ENCODE measurements at places on chromosomes 11 and 22.

GRCh38 chr11:108496643-108497256, 1.4 kb downstream of the POGLUT3 start:
- DNase-seq, result no peak

GRCh38 chr11:130118636-130119387, 40.8 kb upstream of the ST14 start:
- no peak for DNase-seq

- no peak for DNase-seq
These were observed 37.4 kb downstream of the LARGE2 start for GRCh38 chr11:45959851-45960250.

GRCh38 chr11:57421805-57422204, 5.1 kb downstream of the SLC43A3 start:
- no peak for DNase-seq

DNA sequence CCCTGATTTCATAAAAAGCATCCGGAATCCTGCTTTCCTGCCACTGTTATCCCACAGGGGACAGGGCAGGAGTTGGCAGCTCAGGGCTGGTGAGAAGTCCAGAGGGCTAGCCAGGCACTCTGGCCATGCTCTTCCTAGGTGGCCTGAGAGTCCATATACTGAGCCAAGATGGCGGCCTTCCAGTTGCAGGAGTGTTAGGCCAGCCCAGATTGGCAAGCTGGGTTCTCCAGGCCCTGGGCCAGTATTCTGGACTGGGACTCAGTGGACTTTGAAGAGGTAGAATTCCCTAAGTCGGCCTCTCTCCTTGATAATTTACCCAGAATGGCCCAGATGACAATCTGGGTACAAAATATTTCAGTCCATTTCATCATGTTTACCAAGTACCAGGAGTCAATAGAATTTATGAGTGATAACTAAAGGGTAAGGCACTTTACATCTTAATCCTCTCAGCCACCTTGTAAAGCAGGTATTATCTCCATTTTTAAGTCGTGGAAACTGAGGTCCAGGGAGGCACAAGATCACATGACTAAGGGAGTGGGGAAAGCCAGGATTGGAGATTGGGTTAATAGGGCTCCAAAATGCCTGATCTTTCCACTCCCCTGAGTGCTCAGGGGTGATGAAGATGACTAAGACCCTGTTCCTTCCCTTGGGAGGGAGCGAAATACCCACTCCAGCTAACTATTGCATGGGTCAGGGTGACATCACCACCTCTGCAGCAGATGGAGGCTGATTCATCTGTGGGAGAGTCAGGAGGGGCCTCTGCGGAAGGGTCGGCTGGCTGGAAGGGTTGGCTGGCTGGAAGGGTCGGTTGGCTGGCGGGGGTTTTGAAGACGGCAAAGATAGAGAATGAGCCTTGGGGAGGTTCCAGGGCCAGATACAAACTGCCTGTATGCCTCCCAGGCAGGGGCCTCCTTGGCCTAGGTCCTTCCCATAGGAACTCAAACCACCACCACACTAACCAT, 1.2 kb upstream of the MICALL1 start:
- no peak for DNase-seq

- no peak for DNase-seq
These were observed 59.4 kb downstream of the KCNA4 start for GRCh38 chr11:29957431-29957830.

DNA sequence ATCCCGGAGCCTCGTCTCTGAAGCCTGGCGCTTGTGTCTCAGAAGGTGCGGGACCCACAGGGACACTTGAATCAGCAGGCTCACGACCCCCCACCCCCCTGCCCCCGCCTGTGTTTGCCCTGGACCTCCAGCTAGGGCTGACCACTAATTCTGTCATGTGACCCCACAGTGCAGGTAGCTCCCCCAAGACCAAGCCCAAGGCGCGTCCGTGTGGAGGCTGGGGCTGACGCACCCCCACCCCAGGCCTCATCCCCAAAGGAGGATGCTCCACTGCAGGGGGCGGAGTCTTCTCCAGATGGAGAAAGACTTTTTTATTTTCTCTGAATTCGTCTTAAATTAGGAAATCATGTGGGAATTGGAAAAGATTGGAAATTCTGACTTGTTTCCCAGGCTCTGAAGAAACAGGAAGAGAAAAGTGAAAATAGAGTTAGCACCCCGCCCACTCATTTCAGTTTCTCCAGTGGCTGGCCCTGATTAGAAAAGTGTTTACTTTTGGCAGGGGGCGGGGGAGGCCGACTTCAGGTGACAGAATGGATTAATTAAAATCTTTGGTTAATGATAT, 1.0 kb upstream of the RELA start:
- no peak for DNase-seq

All from T-helper 2 cell (primary cell).